Hair follicular keratinocyte (primary cell): ENCODE measurements at places on chromosomes 12 and 14. TPM values are rescaled to one million over a fixed set of nuclear protein-coding genes. Genes with fewer than 3 reads are reported as not detected.

Gene DAO
- not detected in 2 replicates for total RNA-seq

Gene NRXN3
- 0.27 TPM in 1 of 2 replicates, not detected in the other for total RNA-seq

Gene KRT75
- 4.9 and 7.4 TPM in 2 replicates for total RNA-seq

Gene AVPR1A
- not detected in 2 replicates for total RNA-seq

Gene OTOGL
- 0.11 TPM in 1 of 2 replicates, not detected in the other for total RNA-seq

Gene CPM
- total RNA-seq, result 5.9 and 6.6 TPM in 2 replicates

Gene LMNTD1
- total RNA-seq, result not detected in 2 replicates

Gene PHC1
- 13.7 and 16.9 TPM in 2 replicates for total RNA-seq
